ENCODE measurements at places on chromosomes 11 and 22.

DNA sequence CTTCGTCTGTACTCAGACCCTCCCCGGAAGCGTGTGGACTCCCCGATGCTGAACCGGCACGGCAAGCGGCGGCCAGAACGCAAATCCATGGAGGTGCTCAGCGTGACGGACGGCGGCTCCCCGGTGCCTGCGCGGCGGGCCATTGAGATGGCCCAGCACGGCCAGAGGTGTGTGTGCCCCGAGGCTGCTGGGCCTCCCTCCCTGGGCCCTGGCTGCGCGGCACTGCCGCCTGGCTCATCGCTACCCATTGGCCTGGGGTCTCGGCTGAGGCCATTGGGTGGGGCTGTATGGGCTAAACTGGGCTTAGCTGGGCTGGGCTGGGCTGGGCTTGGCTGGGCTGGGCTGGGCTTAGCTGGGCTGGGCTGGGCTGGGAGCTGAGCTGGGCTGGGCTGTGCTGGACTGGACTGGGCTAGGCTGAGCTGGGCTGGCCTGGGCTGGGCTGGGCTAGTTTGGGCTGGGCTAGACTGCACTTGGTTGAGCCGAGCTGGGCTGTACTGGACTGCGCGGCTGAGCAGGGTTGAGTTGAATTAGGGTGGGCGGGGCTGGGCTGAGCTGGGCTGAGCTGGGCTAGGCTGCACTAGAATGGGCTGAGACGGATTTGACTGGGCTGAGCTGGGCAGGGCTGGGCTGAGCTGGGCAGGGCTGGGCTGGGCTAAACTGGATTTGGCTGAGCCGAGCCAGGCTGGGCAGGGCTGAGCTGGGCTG, 40.7 kb downstream of the MOB2 start:
- ATAC-seq = peak; percentile 12

DNA sequence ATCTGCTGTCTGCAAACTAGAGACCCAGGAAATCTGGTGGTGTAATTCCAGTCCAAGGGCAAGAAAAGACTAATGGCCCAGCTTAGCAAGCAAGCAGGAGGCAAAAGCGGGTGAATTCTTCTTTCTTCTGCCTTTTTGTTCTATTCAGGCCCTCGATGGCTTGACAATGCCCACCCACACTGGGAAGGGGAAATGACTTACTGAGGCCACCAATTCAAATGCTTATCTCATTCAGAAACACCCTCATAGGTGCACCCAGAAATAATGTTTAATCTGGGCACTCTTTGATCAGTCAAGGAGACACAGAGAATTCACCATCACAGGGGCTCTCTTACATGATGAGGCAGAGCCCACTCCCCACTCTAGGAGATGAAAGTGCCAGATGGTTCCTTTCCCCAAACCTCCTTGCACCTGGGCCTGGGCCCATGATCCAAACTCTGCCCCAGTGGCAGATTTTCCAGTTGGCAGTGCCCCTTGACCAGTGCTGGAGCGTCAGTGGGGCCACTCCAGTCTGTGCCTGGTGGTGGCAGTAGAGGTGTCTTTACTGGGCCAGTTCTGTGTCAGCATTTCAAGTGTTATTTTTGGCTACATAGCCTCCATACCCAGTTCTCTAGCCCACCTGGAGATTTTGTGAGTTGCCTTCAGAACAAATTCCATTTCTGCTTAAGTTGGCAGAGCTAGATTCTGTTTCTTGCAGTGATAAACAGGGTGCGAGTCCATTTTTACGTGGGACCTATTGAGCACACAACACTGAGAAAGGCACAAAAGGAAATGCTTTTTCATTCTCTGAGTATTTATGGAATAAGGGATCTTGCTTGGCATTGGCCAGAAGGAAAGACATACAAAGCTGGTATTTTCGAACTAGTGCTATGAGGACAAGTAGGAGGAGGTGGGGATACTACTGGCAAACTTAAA, 7.5 kb downstream of the ELMOD1 start:
- ATAC-seq = peak; percentile 92

DNA sequence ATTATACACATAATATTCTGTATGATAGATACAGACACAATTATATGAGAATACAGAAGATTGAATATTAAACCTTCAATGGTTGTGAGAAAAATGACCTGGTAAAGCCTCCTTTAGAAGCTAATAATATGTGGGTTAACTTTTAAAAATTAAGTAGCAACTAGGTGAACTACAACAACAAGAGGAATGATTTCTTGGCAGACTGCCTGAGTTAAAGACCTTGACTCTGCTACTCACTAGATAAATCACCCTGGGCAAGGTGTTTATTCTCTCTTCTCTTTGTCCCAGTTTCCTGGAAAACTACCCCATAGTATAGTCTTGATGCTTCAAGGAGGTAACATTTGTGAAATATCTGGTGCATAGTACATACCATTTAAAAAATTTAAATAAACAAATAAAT, 519.6 kb upstream of the TENM4 start:
- ATAC-seq = no peak

DNA sequence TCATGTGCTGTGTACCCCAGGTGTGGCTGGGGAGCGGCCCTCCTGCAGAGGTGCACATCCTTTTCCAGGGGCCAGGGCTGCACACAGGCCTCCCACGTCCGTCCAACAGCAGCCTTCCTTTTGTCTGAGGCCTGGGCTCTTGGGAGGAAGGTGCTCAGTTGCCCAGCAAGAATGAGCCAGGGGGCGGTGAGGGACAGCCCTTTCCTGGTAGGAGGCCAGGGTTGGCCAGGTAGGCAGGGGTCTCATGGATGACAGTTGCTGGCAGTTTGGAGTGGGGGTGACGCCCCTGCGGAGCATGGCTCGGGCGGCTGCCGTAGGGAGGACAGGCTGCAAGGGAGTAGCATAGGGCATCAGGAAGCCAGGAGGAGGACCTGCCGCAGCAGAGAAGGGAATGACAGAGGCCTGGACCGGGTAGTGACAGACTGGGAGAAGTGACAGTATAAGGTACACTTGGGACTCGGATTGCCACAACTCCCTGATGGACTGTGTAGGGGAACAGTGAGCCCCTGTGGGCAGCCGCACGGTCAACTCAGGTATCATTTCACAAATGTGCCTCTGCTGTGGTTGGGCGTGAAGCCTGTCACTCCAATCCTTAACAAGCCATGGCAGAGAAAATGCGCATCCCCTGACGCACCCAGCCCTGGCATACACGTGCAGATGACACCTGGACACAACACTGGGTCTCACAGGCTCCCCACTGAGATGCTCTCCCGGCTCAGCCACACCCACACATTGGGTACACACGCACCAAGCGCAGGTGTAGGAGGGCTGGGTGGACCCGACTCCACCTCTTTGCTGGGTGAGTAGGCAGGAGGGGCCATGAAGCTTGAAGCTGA, 79.7 kb downstream of the DGCR2 start:
- ATAC-seq = no peak

GRCh38 chr11:116166573-116167465, 606.0 kb downstream of the BUD13 start:
- ATAC-seq = no peak

DNA sequence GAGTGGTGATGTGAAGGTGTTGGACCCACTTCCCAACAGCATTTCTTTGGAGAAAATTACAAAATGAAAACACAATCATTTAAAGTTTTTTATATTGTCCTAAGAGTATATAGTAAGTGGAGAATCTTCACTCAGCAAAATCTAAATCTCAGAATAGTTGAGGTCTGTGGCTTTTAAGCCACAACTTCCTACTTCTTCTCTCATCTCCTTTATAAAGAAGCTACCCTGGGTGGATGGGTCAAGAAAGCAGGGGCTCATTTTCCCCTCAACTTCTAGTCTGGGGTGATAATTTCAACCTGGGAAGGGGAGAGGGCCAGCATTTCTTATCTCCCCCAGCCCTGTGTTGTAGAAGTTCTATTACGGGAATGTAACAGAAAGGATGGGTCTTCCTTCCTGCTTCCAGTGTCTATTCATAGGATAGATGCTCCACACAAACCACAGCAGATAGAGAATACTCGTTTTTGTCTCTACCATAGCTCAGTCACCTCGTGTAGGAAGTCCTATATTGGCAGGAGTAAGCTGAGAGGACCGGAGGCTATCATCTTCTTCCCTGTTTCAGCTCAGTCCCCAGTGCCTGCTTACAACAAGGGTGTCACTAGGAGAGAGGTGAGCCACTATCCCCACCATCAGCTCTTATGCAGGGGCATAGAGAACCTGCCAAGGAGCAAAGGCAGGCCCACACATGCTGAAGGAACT, 341.5 kb downstream of the CASP12 start:
- ATAC-seq = no peak

- ATAC-seq = peak; percentile 56
These were observed 148.8 kb downstream of the CRYBB2 start for GRCh38 chr22:25368271-25368670.

DNA sequence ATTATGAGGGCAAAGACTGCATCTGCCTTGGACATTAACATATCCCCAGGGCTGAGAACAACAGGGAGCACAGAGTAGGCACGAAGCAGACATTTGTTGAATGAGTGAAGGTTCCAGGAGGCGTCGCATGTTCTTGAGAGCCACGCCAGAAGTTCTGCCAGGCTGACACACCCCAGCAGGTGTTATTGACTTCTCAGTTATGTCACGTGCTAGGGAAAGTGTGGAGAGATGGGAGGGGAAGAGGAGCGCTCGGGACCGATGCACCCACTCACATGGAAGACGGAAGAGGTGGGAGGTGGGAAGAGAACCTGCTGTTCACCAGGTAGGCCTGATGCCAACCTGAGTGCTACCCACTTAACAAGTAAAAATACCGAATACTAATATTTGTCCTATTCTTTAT, 232.8 kb downstream of the LARGE1 start:
- ATAC-seq = no peak

DNA sequence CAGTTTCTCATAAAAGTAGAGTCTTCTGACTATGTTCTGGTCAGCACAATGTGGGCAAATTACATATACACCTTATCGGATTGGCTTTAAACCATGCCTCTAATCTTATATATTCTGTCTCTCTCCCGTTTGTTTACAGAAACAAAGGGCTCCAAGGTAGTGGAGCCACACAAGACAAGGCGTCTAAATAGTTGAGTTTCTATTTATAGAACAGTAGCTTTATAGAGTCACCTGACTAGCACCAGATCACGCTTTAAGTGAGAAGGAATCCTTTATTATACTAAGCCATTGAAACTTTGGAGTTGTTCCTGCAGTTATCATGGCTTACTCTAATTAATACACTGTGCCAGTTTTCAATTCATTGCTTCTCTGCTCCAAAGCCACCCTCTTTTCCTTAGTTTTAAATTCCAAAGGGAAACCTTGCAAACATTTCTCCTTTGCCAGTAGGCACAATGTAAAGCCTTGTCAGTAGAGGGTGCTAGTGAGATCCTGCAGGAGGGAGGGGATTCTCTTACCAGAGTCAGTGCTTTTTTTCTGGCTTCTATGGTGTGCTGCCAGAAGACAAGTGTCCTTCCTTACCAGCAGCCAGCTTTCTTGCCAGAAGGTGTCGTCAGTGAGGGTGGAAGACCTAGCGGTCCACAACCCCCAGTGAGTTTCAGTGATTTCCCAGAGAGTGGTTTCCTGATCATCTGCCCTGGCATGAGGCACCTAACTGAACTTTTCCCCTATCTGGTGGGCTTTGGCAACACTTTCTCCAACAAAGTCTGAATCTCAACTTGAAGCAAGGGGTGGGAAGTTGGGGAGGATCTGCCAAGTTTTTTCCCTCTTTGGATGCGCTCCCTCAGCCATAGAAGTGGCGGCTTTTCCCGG, 71.7 kb downstream of the RAB38 start:
- ATAC-seq = peak; percentile 94

DNA sequence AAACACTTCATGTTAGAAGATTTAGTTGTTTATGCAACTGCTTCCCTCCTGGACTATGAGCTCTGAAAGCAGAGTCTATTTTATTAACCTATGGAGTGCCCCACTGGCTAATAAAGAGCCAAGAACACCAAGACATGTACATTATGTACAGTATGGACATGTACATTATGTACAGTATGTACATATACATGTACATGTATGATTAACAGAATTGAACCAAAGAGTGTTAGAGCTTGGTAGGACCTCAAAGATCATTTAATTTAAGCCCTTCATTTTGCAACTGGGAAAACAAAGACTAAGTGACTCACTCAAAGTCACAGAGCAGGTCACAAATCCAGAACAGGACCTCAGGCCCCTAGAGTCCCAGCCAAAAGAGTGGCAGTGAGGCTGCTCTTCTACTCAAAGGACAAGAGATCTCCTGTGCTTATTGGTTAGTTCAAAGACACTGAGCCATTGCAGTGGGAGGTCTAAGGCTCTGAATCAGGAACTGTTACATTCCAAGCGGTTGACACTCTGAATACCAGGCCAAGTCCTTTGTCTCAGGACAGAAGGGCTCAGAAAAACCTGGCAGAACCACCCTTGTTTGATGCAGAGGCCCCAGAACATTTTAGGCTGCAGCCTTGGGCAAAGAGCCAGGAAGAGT, 103.8 kb downstream of the FAM168A start:
- ATAC-seq = peak; percentile 89

GRCh38 chr11:106480581-106481190, 403.2 kb downstream of the AASDHPPT start:
- ATAC-seq = no peak

- ATAC-seq = no peak
These were observed 83.8 kb upstream of the CSNK2A3 start for GRCh38 chr11:11436715-11437313.

GRCh38 chr11:8080069-8080670, 841 bp upstream of the TUB start:
- ATAC-seq = 0 out of 3 replicates have a peak, but pooled peaks have one; percentile 1

GRCh38 chr11:126231725-126232459, 20.3 kb downstream of the FAM118B start:
- ATAC-seq = no peak

GRCh38 chr11:128405112-128405511, 182.2 kb downstream of the ETS1 start:
- no peak for ATAC-seq

GRCh38 chr11:9914064-9914463, 250.2 kb downstream of the SWAP70 start:
- peak; percentile 63 for ATAC-seq

- no peak for ATAC-seq
These were observed 97.9 kb upstream of the RTL6 start for GRCh38 chr22:44595841-44596341.

DNA sequence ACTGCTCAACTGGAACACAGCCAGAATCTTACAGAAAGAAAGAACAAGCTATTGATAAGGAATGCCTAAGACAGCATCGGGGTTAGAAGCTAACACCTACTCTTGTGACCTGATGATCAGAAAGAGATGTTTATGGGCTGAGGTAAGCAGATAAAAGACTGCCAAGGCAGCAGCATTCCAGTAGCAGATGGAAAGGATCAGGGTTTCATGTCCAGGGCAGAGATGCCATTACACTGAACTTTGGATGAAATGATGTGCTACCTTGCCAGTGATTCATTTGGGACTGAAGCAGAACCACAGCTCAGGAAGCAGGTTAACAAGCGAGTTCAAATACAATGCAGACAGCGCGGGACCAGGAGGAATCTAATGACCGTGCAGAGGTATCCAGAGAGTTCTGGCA, 27.1 kb upstream of the APOA1 start:
- peak; percentile 25 for ATAC-seq

GRCh38 chr22:20131859-20132685, 468 bp downstream of the ZDHHC8 start:
- 0 out of 3 replicates have a peak, but pooled peaks have one; percentile 1 for ATAC-seq

DNA sequence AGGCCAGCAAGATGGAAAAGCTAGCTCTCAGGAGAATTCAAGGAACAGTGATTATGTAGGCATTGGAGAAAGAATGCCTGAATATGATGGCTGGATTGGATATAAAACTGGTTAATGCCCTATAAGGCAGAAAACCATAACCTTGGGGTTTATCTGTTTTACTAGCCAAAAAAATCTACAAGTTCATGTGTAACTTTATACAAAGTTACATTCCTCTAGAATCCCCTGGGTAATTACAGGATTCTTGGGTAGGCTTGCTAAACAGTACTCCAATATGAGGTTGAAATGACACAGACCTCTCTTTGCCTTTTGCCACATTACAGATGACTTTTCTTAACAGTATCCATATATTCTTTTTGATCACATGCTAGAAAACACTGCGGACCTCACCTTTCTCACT, 26.0 kb downstream of the TSPAN18 start:
- ATAC-seq = no peak

All from SK-N-SH treated with all-trans-retinoic acid at 6 μM for 48 hours (cell line).